Activated CD4-positive, alpha-beta memory T cell treated with anti-CD3 and anti-CD28 coated beads for 36 hours (primary cell): ENCODE measurements at places on chromosomes 6 and 20.

GRCh38 chr20:63924241-63924640 is 29.3 kb downstream of the DNAJC5 start:
- no peak for DNase-seq

GRCh38 chr20:44357020-44357419 is 1.5 kb downstream of the HNF4A start:
- DNase-seq = no peak

- no peak for DNase-seq
Measured at GRCh38 chr20:18055261-18055660, 2.5 kb downstream of the OVOL2 start.

GRCh38 chr20:59718751-59719150 is 114.4 kb downstream of the PHACTR3 start:
- DNase-seq = no peak

DNA sequence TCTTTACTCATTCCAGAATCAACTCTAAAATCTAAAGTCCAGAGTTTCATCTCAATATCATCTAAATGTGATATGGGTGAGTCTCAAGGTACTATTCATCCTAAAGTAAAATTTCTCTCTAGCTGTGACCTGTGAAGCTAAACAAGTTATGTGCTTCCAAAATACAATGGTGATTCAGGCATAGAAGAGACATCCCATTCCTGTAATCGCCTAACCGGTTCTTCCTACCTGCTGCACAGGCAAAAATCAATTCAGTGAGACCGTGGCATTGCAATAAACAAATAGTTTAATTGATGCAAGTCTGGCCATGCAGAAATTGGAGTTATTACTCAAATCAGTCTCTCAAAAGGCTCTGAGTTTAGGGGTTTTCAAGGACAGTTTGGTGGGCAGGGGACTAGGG is 232.8 kb downstream of the UBE3D start:
- DNase-seq = no peak

DNA sequence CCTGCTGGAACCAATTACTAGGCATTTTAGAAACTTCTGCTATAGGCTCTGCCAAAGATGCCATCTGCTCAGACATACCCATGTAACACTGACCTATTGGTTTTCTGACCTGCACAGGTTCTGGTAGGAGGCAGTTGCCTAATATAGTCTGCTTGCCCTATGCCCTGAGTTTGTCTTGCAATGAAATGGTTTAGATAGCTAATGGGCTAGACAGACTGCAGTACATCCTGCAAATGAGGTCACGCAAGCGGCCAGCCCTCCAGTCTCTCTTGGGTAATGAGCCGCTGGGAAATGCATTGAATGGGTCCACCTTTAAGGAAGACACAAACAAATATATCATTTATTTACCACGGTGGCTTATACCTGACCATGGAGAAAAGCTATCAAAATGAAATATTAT is 90.6 kb upstream of the B3GAT2 start:
- DNase-seq = no peak

DNA sequence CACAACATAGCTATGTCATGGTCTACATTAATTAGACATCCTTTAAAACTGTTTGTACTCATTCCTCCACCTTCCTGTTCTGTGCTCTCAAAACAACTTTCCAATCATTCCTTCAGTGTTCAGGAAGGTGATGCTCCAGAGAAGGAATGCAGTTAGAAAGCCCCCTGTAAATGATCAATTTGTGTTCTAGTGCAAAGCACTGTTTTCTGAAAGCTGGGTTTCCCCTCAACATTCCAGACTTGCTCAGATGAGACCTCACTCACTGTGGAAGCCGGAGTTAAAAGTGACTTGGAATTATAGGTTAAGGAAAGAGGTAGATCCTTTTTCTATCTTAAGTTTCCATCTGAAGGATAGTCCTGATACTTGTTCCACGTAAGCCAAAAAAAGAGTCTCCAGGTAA is 95.9 kb downstream of the BMP2 start:
- DNase-seq = no peak
